Hematopoietic multipotent progenitor cell treated with erythropoietin and hydrocortisone succinate and interleukin-3 and kit ligand, for 4 days (in vitro differentiated cells): ENCODE measurements at places on chromosomes 3 and 15.

DNA sequence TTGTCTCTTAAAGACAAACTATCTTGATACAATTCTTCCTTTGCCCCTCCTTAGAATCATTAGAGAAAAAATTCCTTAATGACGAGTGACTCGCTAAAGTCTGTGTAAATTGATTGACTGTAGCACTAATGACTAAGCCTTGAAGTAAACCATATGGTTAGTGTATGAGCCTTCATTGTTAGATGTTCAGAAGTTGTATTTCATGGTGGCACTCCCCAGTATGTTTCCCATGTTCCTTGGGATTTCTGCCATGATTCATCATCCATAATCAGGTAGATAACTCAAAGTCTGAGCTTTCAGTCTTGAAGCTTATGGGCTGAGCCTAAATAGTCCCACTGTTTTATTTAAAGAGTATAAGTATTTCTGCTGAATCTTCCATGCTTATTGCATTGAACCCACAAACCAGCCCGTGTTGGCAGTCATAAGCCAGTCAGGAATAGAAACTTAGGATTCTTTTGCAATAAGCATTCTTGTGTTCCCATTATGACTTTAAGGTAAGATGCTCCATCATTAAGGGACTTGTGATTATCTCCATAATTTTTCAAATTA is 371.2 kb upstream of the RARB start:
- no peak for DNase-seq

- no peak for DNase-seq
Measured at GRCh38 chr15:68045289-68046265, 8.5 kb upstream of the PIAS1 start.

GRCh38 chr3:14119651-14120050 is 5.0 kb downstream of the CHCHD4 start:
- no peak for DNase-seq

DNA sequence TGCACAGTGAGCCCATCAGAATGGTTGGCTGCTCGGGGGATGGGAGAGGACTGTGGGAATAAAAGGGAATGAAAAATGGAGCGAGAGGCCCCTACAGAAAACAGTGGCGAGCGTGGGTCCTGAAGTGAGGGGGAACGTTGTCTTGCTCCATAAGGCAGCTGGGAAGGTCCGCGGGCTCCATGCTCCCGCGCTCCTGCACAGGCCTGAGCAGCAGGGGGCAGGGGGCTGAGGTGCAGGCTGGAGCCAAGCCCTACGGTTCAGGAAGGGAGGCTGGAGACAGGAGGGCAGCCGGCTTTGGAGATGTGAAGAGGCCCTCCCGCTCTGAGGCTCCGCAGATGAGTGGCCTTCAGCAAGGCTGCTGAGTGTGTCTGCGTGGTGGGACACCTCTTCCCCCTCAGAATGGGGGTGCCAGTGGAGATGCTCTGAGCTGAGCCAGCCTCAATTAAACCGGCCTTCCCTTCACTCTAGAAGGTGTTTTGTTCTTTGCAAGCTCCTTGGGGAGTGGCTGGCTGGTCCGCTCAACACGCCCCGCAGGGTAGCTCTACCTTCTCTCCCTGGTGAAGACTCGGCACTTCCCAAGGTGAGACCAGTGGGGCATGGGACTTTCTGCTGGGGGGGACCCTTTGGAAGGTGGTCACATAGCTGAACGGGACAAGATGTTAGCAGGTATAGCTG is 208.0 kb downstream of the XXYLT1 start:
- no peak for DNase-seq

GRCh38 chr3:122938783-122939425 is 88.7 kb downstream of the SEMA5B start:
- peak; percentile 18 for DNase-seq

GRCh38 chr3:30448450-30449289 is 157.7 kb upstream of the TGFBR2 start:
- no peak for DNase-seq

DNA sequence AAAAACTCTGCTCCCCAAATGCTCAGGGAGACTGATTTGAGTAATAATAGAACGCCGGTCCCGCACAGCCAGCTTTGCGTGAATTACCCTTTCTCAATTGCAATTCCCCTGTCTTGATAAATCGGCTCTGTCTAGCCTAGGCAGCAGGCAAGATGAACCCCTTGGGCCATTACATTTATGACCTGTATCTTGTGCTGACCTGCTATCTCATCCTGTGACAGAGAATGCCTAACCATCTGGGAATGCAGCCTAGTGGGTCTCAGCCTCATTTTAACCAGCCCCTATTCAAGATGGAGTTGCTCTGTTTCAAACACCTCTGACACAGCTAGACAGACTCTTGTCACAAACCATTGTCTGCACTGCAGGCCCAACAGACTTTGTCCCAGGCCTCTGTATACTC is 13.8 kb upstream of the NUP210 start:
- DNase-seq, result no peak

DNA sequence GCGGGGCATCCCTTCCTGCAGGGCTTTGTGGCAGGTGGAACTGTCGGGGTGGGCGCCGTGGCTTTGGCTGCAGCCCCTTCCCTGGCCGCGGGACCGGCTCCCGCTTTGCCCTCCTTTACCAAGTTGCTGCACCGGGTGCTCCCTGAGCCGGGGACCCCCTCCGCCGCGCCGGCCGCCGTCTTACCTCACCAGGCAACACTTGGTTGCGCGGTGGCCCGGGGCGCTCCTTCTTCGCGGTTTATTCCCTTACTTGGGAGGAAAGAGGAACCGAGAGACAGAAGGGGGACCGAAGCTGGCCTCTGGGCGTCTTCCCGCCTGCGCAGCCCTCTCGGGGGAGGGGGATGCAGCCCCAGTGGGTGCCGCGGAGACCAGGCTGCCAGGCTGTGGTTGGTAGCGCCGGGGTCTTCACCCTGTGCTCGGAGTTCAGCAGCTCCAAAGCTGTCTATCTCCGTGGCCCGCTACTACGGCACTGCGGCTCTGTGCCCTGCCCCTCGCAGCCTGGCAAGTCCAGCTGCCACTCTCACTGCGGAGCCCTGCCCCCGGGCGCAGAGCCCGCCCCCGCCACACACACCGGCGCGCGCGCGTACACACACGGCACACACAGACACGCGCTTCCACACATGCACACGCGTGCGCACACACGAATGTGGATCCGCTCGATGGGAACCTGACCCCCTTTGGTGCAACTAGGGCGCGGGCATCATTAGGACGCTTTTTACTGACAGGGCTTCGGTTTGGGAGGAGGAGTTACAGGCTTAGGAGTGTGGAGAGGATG is at the start of gene DGKG:
TSS of gene DGKG (minus strand) at position 473 of the 775 bp plus-strand sequence. CDS start 41,775 bp downstream, outside the sequence.
- peak; percentile 64 for DNase-seq
